Endothelial cell (in vitro differentiated cells): ENCODE measurements at places on chromosomes 12 and 14.

GRCh38 chr12:16183541-16183940 lies 93.9 kb downstream of the SLC15A5 start:
- no peak for DNase-seq

DNA sequence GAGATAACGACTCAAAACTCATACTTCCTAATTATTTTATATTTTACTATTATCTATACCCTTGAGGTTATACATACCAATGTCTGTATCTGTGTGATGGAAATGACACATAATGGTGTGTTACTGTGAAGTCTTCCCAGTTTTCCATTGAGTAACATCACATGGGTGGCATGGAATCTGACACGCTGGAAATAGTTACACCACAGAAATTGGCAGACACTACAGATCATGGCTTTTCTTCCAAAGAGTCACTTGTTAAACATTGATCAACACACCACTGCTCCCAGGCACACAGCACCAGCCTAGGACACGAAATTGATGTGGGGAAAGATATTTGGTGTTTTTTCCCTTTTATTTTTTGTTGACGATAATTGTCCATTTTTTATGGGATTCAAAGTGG lies 33.0 kb upstream of the VWF start:
- DNase-seq, result no peak

DNA sequence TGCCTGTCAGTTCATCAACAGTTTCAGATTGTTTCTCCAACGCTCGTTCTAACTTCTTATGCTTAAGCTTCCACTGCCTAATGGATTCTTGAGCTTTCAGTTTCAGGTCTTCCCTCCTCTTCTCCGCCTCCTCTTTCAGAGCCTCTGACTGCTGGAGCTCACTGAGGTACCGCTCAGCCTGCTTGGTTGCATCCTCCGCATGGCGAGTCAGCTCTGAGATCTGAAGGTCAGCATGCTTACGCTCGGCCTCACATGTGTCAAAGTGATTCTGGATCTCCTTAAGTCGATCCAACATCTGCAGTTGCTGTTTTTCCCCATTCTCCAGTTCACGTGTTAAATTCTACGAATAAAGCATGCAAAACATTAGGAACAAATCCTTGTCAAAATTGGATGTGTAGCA lies 148.8 kb downstream of the CEP128 start:
- no peak for DNase-seq

GRCh38 chr12:114673169-114673833 lies 10.7 kb downstream of the TBX3 start:
- no peak for DNase-seq

GRCh38 chr14:26621364-26621763 lies 23.5 kb upstream of the NOVA1 start:
- no peak for DNase-seq
